ENCODE measurements at places on chromosomes 13 and 19. TPM values are rescaled to one million over a fixed set of nuclear protein-coding genes. Genes with fewer than 3 reads are reported as not detected.

The WDR88 gene
- not detected for total RNA-seq

The ZNF677 gene
- total RNA-seq, result 1.6 TPM

The OR7D2 gene
- total RNA-seq, result 0.37 TPM

The BORA gene
- total RNA-seq, result 18.3 TPM

The CATSPERD gene
- not detected for total RNA-seq

The EPS8L1 gene
- total RNA-seq, result 4.9 TPM

The UBA52 gene
- total RNA-seq, result 1,579 TPM

The RDH8 gene
- not detected for total RNA-seq

The ZNF844 gene
- 2.0 TPM for total RNA-seq

The LILRA1 gene
- total RNA-seq, result not detected

The ICAM5 gene
- total RNA-seq, result 3.5 TPM

The ZNF324B gene
- 9.6 TPM for total RNA-seq

The APC2 gene
- total RNA-seq, result 0.07 TPM

The KIR3DL1 gene
- not detected for total RNA-seq

The SLC25A42 gene
- total RNA-seq, result 9.2 TPM
